Right hindlimb (tissue), 1 donor: ENCODE measurements at places on chromosomes 11 and 22.

DNA sequence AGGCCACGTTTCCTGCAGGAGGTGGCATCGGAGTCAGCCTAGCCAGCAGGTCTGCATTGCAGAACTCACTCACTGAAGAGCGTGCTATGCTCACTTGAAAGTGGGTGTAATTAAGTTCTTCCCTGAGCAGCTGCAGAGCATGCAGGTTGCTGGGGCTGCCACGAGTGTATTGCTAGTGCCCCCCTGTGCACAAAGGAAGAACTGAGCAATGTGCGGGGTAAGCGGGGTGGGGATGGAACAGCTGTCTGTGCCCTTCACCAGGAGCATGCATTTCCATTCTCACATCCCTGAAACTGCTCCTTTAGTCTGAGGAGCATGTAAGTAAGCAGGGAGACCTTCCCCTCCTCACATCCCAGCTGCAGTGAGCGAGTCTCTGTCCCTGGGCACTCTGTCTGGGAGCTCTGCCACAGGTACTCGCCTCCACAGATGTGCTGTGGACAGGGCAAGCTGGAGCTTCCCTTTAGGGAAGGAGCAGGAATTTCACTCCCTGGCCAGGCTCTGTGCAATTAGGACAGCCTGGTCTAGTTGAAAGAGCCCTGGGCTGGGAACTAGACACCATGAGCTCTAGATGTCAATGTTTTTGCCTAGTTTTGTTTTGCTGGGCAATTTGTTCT, 1031.8 kb downstream of the NTM start:
- peak; percentile 76 for DNase-seq

GRCh38 chr11:48172818-48173609, 43.6 kb upstream of the OR4B1 start:
- DNase-seq, result peak; percentile 72

- DNase-seq, result no peak
Measured at GRCh38 chr22:47047321-47048122, 285.1 kb downstream of the TBC1D22A start.

DNA sequence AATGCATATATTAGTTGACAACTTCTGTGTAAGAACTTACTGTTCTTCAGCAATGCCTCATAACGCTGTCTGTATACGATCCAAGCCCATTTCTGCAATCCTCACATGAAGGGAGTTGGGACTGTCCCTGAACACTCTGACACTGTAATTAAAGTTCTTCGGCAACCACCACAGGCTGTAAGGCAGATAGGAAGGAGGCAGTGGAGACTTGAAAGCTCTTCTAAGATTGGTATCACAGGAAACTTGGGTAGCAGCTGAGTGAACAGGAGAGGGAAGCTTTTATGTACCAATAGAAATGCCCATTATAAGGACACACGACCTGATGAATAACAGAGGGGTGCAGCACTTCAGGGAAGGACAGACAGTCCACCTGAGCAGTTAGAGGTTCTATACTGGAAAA, 12.0 kb upstream of the GAB2 start:
- DNase-seq, result no peak

DNA sequence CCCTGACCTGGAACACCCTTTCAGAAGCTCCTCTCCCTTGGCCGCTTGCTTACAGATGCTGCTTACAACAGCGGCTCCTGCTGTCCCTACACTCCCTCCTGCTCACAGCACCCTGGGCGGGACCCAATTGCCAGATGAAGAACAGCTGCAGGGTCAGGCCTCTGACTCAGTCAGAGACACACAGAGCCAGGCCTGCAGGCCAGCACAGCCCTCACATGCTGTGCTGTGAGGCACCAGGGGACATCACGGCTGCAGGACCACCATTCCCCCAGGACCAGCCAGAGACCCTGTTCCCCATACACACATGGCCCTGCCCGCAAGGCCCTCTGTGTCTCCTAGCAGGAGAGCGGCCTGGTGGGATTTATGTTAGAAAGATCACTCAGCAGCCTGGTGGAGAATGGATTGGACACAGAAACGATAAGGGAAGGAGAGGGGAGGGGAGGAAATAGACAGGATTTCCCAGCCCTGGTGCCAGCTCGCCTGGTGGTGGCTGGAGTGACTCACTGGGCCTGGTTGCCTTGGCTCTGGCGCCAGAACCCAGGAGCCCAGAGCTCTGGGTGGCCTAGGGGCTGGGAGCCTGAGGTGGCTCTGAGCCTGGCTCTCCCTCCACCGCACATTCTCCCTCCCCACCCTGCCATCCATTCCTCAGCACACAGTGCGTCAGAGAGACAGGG, 6.7 kb downstream of the CAPN5 start:
- DNase-seq, result peak; percentile 93

- DNase-seq, result no peak
Measured at GRCh38 chr11:64802370-64803157, 450 bp downstream of the MAP4K2 start.

- DNase-seq, result no peak
Measured at GRCh38 chr11:45337583-45338360, 51.6 kb upstream of the SYT13 start.

DNA sequence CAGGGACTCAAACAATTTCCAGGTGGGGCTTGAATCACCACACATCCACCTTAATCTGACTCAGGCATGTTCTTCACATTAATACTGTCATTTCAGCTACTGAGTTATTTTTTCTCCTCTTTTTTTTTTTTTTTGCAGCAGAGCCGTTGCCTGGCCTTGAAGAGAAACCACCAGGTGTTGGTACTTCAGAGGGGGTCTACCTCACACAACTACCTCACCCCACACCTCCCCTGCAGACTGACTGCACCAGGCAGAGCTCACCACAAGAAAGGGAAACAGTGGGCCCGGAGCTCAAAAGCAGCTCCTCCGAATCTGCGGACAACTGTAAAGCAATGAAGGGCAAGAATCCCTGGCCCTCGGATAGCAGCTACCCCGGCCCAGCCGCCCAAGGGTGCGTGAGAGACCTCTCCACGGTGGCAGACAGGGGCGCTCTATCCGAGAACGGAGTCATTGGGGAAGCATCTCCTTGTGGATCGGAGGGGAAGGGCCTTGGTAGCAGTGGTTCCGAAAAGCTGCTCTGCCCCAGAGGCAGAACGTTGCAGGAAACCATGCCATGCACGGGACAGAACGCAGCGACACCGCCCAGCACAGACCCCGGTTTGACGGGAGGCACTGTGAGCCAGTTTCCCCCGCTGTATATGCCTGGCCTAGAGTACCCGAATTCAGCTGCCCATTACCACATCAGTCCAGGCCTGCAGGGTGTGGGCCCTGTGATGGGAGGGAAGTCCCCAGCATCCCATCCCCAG, 15.1 kb upstream of the SLC25A18 start:
- DNase-seq, result no peak

DNA sequence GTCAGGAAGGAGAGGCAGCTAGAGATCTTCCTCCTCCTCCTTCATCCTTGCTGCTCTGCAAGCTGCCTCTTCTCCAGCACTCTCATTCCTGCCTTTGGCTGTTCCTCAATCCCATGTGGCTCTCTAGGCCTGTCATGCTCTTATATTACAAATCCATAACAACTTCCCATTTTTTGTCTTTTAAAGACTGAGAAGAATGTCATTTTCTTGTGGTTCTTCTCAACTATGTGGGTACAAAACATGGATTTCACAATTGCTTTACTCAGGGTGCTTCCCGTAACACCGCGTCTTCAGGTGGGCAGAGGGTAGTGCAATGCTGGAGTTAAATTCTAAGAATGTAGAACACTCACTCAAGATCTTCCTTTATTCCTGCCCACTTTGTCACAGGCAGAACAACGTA, 6.8 kb upstream of the CAT start:
- DNase-seq, result no peak

DNA sequence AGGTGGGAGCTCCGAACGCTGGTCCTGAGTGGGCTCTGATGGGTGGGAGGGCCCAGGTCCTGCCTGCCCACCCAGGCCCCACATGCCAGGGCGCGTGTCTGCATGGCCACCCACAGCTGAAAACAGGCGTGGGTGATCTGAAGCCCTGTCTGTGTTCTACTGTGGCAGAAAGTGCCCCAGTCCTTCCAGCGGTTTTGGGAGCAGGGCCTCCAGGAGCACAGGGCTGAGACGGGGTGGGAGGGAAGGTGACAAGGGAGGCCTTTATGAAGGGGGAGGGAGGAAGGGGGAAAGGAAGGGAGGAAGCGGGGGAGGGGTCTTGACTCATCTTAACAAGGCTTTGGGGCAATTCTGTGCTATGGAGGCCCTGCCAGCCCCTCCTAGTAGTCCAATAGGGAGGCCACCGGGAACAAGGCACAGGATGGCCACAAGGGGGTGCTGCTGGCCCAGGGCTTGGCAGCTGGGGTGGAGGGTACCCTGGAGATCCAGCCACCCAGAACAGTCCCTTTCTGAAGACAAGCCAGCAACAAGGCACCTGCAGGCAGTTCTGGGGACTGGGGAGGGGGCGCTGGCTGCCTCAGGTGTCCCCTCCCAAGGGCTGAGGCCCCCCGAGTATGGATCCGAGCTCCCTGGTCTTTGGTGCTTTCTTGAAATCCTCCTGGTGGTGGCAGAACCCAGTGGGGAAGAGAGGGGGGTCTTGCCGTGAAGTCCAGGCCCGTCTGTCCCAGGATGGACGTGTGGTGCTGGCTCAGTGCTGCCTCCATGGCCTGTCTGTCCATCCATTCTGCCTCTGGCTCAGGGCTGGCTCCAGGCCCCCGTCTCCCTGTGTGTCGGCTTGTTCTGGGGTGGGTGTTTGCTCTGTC, 6.3 kb upstream of the FADS3 start:
- DNase-seq, result peak; percentile 82

DNA sequence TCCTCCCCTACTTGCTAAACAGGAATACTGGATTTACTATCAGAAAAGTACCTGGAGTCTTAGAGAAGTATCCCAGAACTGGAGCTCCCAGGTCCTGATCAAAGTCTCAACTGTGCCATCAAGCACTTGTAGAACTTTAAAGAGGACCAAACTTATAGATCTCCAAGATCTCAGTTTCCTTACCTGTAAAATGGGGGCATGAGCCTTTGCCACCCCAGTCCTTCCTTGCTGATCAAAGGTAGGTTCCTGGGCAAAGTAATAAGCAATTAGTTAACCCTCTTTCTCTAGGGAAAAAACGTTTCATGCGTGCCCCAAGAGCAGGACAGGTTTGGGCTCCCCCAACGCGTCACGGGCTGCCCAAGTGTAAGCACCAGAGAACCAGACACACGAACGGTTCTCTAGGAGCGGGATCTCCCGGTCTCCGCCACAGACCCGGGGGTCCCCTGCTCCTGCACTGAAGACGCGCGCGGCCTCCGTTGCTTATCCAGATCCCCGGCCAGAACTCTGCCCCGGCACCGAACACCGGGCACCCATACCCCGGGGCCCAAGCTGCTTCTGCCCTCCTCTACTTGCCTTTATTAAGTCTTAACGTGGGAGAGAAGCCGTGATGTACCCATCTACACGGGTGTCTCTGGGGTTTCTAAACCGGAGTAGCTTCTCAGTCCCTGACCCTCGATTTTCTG, 505 bp downstream of the ZNF214 start:
- DNase-seq, result no peak

DNA sequence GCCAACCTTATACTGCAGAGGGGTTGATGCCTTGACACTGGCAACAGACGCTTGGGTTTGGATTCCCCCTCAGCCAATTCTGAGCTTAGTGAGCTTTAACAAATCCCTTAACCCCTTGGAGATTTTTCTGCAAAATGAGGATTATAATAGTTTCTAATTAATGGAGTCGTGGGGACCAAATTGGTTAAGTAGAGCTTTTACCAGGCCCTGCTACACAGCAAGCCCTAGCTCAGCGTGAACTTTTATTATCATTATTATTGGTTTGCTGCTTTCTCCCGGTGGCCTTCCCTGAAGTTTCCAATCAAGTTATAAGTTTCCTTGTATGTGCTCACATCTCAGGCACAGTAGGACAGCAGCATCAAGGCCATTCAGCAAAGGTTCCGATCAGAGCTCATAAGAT, 156.6 kb upstream of the GUCY1A2 start:
- no peak for DNase-seq

GRCh38 chr22:27494785-27495184, 306.8 kb downstream of the MN1 start:
- no peak for DNase-seq

DNA sequence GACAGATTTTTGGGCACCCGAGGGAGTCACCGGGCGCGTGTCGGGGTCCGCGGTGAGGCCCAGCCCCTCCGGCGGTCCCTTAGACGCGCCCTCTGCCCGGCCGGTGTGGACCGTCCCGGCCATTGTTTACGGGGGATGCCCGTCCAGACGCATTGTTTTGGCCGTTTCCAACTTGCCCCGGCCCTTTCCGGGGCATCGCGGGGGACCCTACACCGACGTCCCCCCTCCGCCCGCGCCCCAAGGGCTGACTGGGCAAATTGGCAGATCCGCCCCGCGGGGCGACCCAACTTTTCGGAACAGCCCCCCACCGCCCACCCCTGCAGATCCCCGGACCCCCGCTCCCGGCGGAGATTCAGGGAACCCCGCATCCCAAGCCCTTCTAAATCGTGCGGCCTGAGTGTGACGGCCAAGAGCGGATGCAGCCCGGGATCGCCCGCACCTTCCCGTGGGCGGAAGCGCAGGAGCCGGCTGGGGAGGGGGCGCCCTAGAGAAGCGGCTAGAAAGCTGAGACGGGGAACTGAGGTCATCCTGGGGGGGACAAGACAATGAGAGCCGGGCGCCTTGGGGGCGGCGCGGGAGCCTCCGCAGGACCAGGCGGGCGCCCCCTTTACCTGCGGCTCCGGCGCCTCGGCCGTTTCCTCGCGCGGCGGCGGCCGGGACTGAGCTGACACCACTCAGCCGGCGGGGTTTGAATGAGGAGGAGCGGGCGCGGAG, 17.1 kb upstream of the CCT8L2 start:
- DNase-seq, result no peak

DNA sequence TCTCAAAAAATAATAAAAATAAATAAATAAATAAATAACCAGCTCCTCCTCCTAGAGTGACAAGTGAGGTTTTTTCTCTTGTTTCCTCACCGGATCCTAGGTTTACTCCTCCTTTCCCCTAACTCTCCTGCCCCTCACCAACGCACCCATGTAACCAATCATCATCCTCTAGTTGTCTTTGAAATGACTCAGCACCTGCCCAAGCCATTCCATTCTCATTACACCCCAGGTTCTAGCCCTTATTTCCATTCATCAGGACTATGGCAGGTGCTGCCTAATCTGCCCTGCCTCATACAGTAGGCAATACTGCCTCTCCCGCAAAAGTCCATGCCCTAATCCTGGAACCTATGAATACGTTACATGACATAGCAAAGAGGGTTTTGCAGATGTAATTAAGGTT, 60.4 kb downstream of the BUD13 start:
- no peak for DNase-seq

GRCh38 chr11:61498767-61499341, 9.7 kb upstream of the LRRC10B start:
- DNase-seq, result no peak

DNA sequence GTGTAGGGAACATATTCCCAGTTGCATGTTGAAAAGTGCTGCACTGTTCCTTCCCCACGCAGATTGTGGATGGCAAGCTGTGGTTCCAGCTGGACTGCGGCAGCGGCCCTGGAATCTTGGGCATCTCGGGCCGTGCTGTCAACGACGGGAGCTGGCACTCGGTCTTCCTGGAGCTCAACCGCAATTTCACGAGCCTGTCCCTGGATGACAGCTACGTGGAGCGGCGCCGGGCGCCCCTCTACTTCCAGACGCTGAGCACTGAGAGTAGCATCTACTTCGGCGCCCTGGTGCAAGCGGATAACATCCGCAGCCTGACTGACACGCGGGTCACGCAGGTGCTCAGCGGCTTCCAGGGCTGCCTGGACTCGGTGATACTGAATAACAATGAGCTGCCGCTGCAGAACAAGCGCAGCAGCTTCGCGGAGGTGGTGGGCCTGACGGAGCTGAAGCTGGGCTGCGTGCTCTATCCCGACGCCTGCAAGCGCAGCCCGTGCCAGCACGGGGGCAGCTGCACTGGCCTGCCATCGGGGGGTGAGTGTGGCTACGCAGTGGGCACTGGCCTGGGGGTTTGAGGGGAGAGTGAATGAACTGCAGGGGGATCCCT, 102.7 kb upstream of the MTNR1B start:
- DNase-seq, result no peak

GRCh38 chr11:109552376-109552775, 130.4 kb downstream of the C11orf87 start:
- no peak for DNase-seq
